Esophagus muscularis mucosa (tissue), 4 donors: ENCODE measurements at places on chromosomes 5 and 9.

DNA sequence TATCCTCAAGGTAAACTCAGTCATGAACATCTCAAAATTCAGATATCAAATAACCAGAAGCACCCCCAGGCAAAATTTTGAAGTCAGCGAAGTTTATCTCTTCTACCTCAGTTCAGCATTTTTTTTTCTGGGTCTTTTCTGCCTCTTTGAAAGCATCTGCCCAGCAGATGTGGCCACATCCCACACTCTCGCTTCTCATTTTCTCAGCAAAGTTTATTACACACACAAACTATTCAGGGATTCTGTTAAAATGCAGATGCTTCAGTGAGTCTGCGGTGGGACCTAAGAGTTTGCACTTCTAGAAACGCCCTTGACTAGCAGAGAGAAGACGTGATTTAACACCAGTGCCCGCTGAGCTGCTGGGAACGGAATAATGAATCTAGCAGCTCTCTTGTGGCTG is 19.3 kb downstream of the RASEF start:
- DNase-seq: peak; percentile 34

DNA sequence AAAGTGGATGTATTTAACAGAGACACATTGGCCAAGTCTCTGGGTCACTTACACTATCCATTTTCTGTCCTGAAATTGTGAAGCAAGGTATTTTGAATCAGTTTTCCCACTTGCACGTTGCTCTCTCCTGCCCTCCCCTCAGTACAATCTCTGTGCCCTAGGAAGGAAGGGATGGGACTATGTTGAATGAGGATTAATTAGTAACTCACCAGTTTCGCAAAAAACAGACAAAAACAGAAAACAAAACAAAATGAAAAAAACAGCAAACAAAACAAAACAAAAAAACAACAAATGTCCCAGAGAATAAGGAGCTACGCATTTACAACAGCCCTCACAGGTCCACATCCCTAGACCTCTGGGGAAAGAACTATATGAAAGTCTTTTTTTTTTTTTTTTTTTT is 1.1 kb upstream of the CD14 start:
- DNase-seq: no peak

GRCh38 chr5:157597277-157597676 is 21.7 kb upstream of the ADAM19 start:
- DNase-seq: no peak

DNA sequence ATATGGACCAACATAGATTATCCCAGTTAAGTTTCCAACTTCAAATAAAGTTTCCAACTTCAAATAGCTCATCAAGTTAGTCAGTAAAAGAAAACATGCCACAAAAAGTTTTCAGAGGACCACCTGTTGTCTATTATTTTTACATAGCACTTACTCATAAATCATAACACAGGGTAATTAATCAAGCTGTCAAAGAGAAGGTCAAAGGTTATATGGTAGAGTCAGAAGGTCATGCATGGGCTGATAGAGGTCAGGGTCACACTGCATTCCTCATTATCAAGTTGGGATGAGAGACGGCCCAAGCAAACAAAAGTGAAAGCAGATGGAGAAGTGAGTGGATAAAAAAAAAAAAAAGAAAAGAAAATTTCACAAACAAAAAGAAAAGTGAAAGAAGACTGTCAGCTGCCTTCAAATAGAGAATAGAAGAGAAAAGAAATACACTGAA is 145.5 kb upstream of the POU5F2 start:
- no peak for DNase-seq

DNA sequence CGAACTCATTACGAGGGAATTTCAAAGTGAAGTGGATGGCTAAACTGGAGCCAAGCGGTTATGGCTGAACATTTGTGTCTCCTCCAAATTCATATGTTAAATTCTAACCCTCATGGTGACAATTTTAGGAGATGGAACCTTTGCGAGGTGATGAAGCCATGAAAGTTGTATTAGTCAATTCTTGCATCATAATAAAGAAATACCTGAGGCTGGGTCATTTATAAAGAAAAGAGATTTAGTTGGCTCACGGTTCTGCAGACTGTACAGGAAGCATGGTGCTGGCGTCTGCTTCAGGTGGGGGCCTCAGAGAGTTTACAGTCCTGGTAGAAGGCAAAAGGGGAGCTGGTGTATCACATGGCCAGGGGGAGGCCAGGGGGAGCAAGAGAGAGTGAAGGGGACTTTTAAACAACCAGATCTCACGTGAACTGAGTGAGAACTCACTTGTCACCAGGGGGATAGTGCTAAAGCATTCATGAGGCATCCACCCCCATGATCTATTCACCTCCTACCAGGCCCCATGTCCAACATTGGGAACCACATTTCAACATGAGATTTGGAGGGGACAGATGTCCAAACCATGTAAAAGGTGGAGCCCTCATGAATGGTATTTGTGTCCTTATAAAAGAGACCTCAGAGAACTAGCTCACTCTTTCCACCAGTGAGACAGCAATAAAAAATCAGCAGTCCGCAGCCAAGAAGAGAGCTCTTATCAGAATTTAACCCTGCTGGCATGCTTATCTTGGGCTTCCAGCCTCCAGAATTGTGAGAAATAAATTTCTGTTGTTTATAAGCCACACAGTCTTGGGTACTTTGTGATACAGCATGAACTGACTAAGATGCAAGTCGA is 143.4 kb downstream of the MTRR start:
- DNase-seq: no peak

GRCh38 chr5:105730982-105731381 is 1939.8 kb downstream of the EFNA5 start:
- no peak for DNase-seq

DNA sequence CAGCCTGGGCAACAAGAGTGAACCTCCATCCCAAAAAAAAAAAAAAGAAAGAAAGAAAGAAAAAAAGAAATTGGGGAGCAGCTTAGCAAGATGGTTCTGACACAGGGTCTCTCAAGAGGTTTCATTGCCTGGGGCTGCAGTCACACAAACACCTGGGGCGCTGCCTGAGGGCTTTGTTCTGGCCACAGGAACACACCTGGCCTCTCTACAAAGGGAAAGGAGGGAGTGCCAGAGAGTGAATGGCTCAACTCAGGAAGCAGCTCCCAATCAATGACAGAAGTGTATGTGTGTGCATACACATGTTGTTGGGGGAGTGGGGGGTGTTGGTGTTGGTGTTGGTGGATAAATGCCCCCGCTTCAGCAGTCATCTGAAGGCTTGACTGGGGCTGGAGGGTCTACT is 32.4 kb upstream of the CTNNA1 start:
- no peak for DNase-seq

DNA sequence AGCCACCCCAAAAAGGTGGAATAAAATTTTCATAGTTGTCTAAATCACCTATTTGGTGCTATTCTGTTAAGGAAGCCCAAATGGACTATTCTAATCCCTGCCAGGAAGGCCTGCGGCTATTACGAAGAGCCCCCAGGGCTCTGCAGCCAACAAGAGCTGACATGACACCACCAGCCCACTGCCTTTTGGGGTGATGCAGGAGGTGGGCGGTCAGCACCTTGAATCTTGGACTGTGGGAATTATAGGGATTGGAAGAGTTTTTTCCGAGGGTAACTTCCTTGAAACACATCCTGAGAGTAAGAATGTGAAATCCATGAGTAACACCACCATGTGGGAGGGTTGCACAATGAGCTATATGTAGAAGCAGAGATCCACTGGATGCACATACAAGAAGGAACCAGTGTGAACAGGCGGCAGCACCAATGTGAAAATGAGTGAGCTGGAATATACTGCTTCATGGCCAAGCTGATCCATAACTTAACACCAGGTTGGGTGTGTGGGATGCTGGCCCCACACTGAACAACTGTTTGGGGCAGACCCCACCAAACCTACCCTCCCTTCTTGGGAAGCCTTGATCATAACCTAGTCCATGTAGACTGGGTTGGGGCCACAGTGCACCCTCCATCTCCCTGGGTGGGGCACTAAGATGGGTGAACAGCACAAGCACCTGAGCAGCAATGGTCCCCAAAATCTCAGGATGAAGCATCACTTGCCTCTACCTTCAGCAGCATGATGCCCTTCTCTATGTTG is 239.0 kb downstream of the FSTL4 start:
- DNase-seq: no peak

GRCh38 chr5:178668579-178668978 is 41.7 kb upstream of the CLK4 start:
- no peak for DNase-seq

DNA sequence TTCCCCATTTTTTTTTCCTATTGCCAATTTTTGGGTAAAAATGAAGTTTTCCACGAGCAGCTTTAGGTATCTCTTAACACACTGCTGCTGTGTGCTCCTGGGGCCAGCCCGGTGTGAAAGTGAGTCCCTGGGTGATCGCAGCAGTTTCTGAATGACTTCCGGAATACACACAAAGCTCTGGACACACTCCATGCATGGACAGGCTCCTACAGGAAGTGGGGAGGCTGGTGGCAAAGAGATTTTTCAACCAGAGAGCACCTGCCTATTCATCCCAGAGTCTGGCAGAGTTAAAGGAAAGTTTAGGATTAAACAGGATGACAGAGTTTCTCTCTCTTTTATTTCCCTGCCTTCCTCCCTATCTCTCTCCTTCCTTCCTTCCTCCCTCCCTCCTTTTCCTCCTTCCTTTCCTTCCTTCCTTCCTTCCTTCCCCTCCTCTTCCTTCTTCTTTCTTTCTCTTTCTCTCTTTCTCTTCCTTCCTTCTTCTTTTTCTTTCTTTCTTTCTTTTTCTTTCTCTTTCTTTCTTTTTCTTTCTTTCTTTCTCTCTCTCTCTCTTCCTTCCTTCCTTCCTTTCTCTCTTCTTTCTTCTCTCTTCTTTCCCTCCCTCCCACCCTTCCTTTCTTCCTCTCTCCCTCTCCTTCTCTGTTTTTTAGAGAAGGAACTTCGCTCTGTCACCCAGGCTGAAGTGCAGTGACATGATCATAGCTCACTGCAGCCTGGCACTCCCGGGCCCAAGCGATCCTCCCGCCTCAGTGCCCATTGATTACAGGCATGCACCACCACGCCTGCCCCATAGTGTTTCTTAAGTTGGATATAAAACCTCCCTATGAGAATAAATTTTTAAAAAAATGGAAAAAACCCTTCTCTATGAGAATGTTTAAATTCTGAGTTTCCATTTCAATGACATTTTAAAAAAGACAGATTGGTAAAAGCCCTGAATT is 38.7 kb upstream of the UBTD2 start:
- no peak for DNase-seq

DNA sequence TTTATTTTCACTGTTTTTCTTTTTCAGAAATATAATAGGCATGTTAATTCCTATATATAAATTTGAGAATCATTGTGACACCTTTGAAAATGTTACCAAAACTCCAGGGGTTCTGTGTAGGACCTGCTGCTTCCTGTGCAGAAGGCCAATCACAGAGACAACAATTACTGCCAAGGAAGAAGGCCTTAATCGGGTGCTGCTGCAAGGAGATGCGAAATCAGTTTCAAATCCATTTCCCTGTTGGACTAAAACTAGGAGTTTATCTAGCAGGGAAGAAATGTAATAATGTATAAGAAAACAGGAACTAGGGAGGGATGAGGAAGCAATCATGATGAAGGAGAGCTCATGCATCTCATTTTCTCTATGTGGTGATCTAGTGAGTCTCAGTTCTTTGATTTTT is 209.7 kb upstream of the NUDT12 start:
- DNase-seq: no peak

DNA sequence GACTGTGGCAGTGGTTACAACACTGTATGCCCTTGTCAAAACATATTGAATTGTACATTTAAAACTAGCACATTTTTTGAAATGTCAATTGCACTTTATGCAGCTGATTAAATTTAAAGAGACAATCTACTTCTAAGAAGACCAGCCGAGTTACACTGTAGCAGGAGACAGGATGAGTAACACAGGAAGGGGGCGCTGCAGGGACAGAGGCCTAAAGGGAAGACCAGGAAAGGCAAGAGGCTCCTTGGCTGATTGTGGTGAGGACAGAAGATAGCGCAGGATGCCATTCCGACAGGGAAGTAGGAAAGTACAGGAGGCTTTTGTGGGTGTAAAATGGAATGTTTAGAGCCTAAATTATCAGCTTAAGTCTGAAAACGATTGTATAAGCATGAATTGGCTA is 28.2 kb upstream of the PPP2R2B start:
- DNase-seq: no peak

DNA sequence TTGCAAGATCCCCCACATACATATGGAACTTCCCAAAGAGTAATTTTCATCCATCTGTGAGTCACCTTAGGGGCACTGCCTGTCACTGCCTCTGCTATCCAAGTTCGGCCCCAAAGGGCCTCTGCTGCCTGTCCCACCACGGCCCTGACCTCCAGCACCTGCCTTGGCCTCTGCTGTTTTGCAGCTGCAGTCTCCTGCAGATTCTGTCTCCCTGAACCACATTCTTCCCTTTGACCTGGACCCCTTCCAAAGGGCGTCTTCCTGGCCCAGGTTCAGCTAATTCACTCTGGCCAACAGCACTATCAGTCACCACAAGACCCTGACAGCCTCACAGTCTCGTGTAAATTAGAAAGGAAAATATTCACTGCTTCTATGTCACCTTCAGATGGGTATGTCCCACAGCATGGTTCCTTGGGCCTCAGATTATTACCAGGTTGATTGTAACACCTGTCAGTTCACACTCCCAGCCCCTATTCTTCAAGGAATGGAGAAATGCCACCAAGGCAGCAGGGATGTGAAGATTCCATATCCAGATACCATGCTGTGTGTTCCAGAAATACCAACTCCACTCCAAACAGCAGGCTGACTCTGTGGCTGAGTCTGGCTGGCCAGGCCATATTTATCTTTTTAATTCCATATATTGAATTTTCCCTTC is 479.3 kb downstream of the ARHGEF28 start:
- peak; percentile 90 for DNase-seq

DNA sequence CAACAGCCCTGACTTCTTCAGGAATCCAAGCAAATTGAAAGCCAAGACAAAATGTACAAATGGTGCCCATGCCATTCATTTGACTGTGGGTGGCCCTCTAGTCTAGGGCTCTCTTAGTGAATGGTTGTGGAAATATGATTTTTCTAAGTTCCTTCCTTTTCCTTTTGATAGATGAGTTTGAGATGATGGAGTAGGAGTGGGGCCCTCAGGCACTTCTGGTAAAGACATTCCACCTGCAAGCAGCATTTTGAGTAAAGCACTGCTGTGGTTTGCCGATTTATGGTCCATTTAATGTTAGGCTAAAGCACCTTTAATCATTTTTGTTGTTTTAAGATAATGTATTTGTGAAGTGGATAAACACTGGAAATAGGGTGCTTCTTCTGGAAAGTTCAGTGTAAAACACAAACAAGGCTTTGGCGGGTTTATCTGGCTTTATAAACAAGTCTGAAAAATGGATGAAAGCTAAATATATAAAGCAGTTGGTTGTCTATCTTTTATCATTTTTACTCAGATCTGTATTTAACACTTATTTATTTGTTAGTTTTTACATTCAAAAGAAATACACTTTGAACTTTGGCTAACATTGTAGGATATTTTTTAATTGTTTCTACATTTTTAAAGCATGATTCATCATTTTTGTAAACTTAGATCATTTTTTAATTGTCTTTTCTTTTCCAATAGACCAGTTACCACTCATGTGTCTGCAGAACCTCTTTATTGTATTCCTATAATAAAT is 213.5 kb downstream of the PJA2 start:
- no peak for DNase-seq
